ENCODE measurements at places on chromosomes 6 and 20. TPM values are rescaled to one million over a fixed set of nuclear protein-coding genes. Genes with fewer than 3 reads are reported as not detected.

DNA sequence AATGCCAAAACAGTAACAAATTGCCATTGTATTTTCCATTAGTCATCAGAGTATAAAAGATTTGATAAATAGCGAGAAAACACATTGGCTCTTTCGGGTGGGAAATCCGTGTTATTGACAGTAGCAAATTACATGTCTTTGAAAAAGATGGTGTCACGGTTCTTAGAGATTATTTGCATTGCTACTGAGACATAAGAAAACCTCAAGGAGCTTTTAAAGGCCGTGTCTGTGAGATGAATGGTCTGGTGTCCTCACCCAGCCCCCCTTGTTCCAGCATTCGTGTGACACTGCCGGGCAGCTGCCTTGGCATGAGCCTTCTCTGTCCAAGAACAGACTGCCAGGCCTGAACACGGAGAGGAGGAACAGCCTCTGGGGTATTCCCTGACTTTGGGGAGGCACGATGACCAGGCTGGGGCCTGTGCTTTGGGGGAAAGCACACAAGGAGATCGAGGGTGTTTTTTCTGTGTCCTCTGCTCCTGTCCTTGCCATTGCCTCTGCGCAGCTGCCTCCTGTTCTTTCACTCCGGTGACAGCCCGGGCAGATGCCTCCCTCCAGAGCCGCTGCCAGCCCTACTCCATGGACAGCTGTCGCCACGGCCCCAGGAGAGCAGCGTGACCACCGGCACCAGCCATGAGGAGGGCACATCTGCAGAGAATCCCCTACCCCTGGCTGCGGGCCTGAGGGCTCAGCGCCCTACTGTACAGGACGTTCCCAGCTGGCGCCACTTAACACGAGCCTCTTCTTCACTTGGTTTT is 167.7 kb upstream of the CDYL start:
- DNase-seq: no peak

- no peak for DNase-seq
These were observed 147.8 kb upstream of the DTNBP1 start for GRCh38 chr6:15810618-15811017.

DNA sequence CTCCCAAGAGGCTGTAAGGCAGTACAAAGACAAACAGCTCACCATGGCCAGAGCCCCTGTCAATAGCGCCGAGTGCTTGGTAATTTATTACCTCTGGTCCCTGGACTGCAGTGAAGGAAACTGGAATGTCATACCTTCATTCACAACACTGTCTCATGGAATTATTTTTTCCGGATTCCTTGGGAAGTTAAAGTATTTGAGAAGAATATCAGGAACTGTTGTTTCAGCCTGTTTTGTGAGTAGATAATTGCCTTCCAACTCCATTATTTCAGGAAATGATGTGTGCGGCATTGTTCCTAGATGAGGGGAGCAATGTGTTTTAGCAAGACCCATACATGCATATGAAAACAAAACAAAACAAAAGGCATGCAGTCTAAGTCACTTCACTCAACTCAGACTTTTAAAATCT is 64.0 kb downstream of the BLOC1S5 start:
- no peak for DNase-seq

GRCh38 chr6:130371921-130372420 is 6.2 kb downstream of the TMEM200A start:
- no peak for DNase-seq

Gene HLA-DRB5
- 3.0 TPM for polyA plus RNA-seq

Gene ABT1
- 9.7 TPM for polyA plus RNA-seq

Gene ESR1
- polyA plus RNA-seq: 3.0 TPM
